AG04449 (cell line): ENCODE measurements at places on chromosomes 16 and 17.

GRCh38 chr16:16578701-16579100 is 199.8 kb downstream of the NPIPA7 start:
- no peak for DNase-seq

DNA sequence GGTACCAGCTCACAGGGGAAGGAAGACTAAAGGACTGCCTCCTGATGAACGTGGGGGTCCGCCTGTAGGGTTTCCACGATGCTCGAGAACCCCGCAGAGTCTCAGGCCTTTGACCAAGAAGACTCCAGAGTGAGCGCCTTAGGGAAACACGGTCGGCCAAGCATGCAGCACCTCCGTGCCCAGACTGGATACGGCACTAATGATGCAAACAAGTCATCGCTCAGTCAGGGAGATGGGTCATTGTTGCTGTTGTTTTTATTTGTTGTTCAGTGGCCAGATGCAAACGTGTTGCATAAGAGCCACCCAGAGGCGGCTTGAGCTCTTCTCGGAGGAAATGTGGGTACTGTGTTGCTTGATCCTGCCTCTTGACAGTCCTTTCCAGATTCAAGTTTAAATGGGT is 19.3 kb upstream of the RBFOX3 start:
- DNase-seq = no peak

DNA sequence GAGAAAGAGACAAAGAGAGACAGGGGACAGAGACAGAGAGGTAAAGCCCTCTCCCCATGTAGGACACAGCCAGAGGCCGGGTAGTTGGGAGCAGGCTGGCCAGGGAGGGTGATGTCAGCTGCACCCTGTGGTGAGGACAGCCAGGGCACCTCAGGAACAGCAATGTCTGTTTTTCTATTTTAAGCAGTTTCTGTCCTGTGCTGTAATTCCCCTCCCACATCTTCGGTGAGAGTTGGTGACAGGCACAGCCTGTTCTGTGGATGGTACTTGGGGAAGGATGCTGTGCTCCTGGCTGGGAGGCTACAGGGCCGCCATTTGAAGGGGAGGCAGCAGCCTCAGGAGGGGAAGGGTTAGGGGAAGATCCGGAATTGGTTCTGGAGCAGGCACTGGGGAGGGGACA is 163.5 kb downstream of the SDK2 start:
- no peak for DNase-seq

DNA sequence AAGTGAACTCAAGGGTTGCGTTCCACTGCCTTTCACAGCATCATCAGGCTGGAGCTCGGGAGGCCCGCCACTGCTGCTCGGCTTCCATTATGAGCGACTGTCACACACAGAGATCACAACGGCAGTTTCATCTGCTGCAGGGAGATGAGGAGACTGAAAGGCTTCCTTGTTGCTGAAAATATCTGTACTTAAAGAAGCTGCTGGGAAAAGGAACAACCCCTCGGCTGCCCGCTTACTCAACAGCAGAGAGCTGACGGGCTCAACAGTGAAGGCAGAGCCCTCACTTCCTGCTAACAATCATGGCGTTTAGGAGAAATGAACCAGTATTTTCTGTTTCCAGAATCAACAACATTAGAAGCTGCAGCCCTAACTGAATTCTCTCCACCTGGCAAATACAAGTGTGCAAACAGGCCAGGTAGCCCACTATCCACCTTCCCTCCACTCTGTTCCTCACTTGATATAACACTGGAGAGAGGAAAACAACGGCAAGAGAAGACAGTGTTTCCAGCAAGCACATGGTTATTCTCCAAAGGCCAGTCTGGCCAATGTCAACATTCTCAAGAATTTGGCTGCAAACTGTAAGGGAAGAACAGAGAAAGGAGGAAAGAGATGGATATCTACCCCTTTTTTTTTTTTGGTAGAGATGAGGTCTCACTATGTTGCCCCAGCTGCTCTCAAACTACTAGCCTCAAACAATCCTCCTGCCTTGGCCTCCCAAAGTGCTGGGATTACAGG is 33.7 kb downstream of the MBTPS1 start:
- no peak for DNase-seq

- no peak for DNase-seq
These were observed 1507.4 kb downstream of the CDH11 start for GRCh38 chr16:63614429-63614828.

DNA sequence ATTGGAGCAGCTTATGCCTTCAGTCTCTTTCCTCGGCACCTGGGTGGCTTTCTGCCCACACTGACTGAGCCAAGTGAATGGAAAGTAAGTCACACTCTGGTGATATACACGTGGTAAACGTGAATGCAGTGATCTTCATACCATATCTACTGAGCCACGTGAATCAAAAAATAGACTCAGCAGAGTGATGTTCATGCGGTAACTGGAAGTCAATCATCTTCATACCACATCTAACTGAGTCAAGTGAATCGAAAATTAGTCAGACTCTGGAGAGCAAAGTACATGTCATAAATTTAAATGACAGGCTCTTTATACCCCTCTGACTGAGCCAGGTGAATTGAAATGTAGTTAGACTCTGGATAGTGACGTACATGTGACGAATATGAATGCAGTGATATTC is 47.1 kb upstream of the ARL4D start:
- no peak for DNase-seq

DNA sequence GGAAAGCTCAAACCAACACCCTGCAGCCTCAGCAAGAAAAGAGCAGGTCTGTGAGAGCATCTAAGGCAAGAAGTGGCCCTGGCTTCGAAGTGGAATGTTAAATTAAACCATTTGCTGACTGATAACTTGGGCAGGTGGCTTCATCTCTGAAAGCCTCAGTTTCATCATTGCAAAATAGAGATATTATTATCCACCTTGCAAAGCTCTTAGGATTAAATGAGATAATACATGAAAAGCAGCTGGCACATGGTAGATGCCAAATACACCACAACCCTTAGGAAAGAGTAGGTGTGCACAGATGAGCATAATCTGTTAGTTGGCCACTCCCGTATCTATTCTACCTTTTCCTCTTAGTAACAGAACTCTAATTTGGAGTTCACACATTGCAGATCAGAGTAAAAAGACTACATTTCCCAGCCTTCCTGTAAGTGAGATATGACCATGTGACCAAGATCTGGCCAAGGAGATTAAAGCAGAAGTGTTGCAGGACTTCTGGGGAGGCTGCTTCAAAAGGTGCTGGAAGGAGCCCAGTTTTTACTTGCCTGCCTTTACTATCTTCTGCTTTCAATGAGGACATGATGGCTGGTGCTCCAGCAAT is 288.7 kb downstream of the SOX9 start:
- DNase-seq = no peak

GRCh38 chr17:75439287-75439686 is 17.1 kb upstream of the TMEM94 start:
- DNase-seq = no peak

GRCh38 chr16:381012-381788 is 578 bp downstream of the PGAP6 start:
- no peak for DNase-seq

GRCh38 chr16:54928411-54929089 is 2.1 kb upstream of the IRX5 start:
- DNase-seq = no peak

DNA sequence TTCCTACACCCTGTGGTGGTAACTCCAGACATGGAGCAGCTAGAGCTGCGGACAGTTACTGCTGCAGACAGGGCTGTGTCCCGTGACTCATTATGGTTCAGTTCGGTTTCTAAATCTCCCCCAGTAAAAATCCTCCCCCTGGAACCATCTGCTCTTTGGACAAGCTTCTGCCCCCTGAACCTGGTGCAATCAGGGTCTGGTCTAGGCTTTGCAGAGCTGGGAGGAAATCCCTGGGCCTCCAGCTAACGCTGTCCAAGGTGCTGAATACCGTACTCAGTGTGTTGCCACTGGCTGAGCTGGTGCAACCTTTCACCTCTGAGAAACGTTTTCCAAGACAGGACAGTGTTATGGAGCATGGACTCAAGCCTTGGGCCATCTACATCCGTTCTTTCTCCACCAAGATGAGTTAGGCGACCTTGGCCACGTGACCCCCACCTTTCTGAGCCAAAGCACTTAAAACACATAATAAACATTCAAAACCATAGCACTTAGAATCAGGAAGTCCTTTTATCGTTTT is 142.0 kb downstream of the CPPED1 start:
- DNase-seq = no peak

DNA sequence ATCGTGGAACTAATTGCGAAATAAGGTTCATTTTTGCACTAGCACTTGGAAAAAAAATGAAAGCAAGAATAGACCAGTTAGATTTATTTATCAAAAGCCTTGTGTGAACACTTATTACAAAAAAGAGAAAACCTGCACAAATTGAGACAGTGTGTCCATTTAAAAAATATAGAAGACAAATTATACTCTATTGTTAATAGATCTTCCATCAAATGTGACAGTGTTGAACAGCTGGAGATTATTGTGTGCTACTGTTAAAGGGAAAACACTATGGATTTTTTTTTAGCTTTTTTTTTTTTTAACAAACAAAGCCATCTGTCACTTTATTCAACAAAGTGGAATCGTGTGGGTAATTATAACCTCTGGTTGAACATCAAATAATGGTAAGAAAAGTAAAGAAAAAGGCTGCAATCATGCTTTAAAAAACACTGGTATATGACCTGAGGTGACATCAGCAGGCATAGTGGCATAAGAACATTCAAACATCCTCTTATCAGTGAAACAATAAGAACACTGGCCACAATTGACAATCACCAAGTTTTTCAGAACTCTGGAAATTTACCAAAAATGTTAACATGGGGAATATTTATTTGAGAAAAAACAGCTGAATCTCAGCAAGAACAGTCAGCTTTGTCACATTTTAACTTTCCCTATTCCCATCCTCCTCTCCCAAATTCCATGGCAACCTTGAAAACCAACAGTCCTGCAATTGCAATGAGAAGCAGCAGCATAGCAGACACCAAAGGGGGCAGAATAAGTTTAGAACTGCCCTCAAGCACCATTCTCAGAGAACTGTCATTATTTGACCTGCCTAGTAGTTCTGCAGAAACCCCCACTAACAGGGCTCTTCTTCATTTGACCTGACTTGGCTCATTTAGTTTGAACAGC is 442.3 kb upstream of the MON1B start:
- no peak for DNase-seq

GRCh38 chr17:7886227-7887037 is 2.2 kb upstream of the CHD3 start:
- no peak for DNase-seq

GRCh38 chr17:16455997-16456741 is 35.8 kb downstream of the LRRC75A start:
- DNase-seq = no peak

DNA sequence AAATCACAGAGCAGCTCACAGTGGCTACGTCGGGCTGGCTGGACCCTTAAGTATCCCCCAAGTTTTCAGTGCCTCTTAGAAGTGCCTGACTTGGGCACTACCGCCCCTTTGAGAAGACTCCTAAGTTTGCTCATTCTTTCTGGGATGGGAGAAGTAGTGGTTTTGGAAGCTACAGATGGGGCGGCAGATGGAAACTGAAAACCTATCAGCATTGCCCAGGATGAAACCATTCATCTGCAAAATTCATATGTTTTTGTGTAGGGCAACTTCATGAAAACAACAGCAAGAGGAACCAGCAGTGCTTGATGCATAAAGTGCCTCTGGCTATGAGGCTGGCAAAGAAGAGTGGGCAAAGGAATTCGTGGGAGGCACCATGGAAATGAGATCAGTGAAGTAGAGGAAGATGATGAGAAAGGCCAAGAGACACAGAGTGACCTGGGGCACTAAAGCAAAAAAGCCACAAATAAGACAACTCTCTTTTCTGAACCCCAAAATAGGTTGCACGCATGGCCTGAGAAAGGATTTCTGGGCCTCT is 277.1 kb downstream of the XYLT1 start:
- no peak for DNase-seq

GRCh38 chr17:41518031-41518430 is 659 bp downstream of the KRT15 start:
- DNase-seq = no peak

DNA sequence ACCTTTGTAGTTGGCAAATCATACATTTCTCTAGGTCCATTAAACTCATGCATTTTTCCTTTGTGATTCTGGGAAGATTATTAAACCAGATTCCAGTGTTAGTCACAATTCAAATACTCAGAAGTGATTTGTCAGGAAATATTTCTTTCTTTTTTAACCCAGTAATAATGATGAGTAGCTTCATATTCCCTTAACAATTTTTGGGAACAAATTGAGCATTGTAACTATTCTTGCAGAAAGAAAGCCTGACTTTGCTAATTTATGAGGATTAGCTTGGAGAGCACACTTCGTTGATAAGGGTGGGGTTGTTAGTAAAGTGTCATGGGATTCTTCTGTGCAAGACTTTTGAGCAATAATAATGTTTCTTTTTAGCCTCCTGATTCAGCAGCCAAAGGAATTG is 18.7 kb upstream of the KRT24 start:
- DNase-seq = no peak

DNA sequence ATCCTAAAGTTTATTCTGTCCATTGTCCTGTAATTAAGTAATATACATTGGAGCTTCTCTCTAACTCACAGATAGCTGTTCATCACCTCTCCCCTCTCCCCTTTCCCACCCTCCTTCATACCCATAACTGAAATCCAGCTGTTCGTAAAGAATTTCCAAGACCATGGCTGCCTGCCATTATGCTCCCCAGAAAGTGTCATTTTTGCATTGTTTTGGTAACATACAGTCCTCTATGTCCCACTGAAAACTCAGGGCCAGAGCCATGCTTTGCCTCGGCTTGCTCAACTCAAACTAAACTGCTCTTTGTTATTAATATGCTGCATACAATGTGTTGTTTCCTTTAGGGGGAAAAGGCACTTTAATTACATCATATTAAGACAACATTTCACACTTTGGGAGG is 132.0 kb downstream of the MRTFB start:
- no peak for DNase-seq

GRCh38 chr17:65550758-65551157 is 10.7 kb downstream of the AXIN2 start:
- DNase-seq = no peak

GRCh38 chr17:6450926-6451832 is 6.9 kb downstream of the PIMREG start:
- no peak for DNase-seq

DNA sequence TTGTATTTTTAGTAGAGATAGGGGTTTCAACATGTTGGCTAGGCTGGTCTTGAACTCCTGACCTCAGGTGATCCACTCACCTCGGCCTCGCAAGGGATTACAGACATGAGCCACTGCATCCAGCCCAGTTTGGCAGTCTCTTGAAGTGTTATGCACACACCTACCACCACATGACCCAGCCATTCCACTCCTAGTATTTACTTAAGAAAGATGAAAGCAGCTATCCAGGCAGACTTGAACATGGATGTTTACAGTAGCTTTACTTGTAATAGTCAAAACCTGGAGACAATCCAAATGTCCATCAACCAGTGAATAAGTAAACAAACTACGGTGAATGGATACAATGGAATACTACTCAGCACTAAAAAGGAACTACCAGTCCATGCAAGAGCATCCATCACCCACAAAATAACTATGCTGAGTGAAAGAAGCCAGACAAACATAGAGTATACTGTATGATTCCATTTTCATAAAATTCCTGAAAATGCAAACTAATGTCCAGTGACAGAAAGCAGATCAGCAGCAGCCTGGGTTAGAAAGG is 37.8 kb upstream of the RASD1 start:
- DNase-seq = no peak

GRCh38 chr16:84941921-84942320 is 69.4 kb downstream of the ZDHHC7 start:
- no peak for DNase-seq
